ENCODE measurements at places on chromosomes 5 and 9. TPM values are rescaled to one million over a fixed set of nuclear protein-coding genes. Genes with fewer than 3 reads are reported as not detected.

GRCh38 chr9:77964258-77964657, 67.4 kb downstream of the GNAQ start:
- DNase-seq: no peak

DNA sequence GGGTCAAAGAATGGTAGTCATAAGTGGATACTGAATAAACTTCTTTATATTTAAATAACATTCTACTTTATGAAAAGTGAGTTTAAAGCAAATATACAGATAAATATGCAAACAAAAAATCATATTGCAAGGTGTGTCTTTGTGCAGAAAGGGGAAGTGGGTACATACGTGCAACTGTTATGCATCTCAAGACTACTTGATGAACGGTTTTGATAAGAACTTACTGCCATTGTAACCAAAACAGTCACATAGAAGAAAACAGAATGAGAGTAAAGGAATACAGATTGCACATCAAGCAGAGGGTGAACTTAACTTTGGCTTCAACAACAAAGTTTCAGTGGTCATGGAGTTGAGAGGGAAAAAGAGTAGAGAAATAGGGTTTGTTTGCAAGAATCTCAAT, 9.9 kb downstream of the CAMK4 start:
- DNase-seq: no peak

- DNase-seq: no peak
Observed at GRCh38 chr9:134517069-134517680, 124.4 kb upstream of the COL5A1 start.

The TTC23L gene
- polyA plus RNA-seq: 4.8 TPM

DNA sequence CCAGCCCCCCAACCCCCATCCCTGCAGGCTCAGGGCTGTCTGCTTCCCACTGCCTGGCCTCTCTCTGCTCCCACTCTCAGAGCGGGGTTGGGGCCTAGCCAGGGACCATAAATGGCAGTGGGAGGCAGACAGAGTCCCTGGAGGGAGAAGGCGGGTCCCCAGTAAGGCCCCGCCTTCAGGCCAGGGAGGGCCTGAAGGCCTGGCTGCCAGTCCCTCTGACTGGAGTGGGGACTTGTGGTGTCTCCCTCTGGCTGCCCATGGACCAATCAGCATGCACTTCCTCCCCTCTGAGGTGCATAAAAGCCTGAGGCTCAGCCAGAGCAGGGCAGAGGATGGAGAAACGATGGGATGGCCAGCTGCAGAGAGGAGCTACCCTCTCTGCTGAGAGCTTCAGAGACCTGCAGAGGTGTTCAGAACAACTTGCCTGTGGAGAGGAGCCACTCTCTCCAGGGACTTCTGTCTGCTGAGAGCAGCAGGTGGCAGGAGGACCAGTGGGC, 2.7 kb upstream of the BTNL9 start:
- DNase-seq: no peak

DNA sequence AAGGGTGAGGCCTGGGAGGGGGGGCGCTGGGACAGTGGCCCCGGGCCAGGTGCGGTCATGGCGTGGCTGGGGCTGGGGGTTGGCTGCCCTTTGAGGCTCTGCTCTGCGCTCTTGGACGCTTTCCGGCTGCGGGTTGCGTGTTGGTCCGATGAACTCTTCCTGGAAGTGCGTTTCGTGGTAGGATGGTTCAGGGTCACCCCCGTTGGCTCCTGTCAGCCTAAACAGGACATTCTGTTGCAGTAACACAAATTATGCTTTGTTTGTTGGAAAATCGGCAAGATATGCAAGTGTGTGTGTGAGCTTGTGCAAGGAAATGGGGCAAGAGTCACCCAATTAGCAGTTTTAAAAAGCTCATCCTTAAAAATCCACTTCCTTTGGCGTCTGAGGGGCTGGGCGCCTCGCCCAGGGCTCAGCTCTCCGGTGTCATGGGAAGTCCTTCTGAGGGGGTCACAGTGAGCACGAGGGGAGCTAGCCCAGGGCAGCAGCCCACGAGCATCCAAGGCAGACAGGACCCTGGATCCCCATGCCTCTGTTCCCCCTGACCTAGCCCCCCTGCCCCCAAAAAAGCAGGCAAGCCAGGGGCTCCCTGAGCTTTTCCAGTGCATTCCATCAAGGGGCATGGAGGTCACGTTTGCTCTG, 22.2 kb upstream of the RNU6ATAC start:
- DNase-seq: no peak

GRCh38 chr5:115309751-115310370, 13.4 kb upstream of the CCDC112 start:
- peak; percentile 34 for DNase-seq

GRCh38 chr5:98750693-98751092, 22.8 kb upstream of the RGMB start:
- no peak for DNase-seq

The HSPB3 gene
- not detected for polyA plus RNA-seq

The PRR7 gene
- polyA plus RNA-seq: 3.1 TPM

GRCh38 chr9:110099236-110100095, 108.5 kb downstream of the C9orf152 start:
- DNase-seq: no peak

DNA sequence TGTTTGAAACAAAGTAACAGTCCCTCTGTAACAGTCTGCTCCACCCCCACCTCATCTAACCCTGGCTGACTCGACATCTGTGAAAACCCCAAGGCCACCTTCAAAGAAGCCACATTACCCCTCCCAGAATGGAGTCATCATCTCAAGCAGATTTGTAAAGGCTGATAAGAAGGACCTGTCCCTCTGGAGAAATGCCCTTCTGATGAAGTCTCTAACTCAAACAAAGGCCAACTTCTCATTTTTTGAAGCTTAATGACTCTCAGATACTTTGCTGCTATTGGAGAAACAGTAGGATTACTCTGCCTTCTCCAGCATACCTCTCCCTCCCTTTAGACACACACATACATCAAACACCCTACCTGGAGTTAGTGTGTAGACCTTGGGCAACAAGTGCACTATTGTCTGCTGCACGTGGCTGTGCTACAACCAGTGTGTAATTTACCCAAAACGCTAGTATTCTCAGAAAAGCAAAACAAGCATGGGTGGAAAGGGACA, 5.3 kb upstream of the SUSD1 start:
- no peak for DNase-seq

GRCh38 chr9:126953041-126953809, 38.6 kb downstream of the RALGPS1 start:
- no peak for DNase-seq

The C9orf78 gene
- polyA plus RNA-seq: 78.6 TPM

The PCDHGA4 gene
- polyA plus RNA-seq: 3.0 TPM

GRCh38 chr9:82637368-82637767, 425.6 kb downstream of the RASEF start:
- DNase-seq: no peak

- DNase-seq: peak; percentile 87
Observed at GRCh38 chr5:172479034-172479783, 24.9 kb upstream of the SH3PXD2B start.

The BRD9 gene
- 44.0 TPM for polyA plus RNA-seq

DNA sequence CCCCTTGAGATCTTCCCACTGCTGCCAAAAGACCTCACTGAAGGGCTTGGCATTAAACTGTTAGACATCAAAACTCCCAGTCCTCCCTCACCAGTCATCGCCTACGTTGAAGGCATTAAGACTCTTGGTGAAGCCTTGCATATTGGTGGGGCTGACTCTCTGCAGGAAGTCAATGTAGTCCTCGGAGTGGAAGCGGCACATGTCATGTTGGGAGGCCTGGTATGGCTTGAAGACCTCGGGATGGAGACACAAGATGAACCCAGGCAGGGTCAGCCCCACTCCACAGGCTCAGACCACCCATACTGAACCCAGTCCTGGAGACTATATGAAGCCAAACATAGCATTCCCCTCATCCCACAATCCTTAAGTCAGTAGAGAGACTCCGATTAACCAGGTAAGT, 1.9 kb downstream of the HDAC3 start:
- no peak for DNase-seq

DNA sequence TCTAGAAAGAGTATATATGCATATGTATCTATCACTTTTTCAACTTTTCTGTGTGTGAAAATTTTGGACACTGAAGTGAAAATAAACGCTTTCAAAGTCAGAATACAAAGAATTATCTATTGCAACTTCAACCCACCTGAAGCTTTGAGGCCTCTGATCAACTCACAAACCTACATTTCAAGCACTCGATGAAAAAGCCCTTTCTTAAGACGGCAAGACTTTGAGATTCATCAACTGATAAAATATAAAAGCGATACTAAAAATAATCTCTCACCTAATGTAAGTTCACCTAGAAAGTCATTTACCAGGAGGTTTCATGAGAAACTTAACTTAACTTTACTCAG, 1.2 kb downstream of the GOLPH3 start:
- DNase-seq: no peak

The COL23A1 gene
- polyA plus RNA-seq: 7.1 TPM

The ANKRA2 gene
- polyA plus RNA-seq: 55.0 TPM

- DNase-seq: no peak
Observed at GRCh38 chr9:121380846-121381245, 10.8 kb upstream of the STOM start.

- no peak for DNase-seq
Observed at GRCh38 chr5:36958612-36959011, 82.0 kb downstream of the NIPBL start.

DNA sequence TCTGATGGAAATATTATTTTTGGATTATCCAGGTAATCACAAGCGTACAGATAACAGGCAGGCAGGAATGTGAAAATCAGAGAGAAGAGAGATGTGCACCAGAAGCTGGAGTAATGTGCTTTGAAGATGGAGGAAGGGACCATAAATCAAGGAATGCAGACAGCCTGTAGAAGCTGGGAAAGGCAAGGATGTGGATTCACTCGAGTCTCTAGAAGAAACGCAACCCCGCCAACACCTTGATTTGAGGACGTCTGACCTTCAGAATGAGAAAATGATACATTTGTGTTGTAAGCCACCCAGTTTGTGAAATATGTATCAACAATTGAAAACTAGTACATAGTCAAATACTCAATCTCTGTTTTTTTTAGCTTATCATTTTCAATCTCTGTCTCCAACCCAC, 207.6 kb upstream of the MPDZ start:
- DNase-seq: no peak

DNA sequence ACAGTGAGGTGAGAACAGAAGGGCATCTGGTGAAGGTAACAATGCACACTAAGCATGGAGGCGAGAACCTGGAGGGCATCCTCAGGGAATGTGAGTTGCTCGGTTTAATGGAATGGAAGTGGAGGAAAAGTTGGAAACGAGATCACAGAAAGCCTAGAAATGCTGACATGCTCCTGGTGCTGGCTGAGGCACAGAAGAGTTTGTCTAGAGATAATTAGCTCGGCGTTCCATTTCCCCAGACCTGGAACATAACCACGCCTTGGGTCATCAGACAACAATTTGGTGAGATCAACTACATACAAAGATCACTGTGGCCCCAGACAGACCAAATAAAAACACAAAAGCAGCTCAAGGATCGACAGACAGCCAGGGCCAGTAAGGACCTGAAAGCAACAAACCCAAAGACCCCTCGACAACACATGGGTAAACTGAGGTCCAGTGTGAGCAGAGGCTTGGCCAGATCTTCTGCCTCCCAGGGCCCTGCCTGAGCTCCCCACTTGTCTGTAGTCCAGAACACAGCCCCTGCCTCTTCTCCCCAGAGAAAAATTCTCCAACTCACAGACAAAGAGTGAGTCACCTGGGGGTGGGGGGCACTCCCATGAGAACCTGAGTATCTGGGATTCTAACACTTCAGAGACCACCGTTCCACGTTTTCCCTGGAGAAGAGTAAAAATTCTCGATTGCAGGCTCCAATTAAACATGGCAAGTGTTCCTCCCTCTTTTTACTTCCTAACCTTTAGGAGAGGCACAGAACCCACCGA, 52.5 kb downstream of the SHB start:
- DNase-seq: no peak

The PCDHGC5 gene
- polyA plus RNA-seq: 1.1 TPM

- DNase-seq: no peak
Observed at GRCh38 chr5:53929570-53929969, 369.1 kb downstream of the NDUFS4 start.

The NSG2 gene
- polyA plus RNA-seq: 0.42 TPM

DNA sequence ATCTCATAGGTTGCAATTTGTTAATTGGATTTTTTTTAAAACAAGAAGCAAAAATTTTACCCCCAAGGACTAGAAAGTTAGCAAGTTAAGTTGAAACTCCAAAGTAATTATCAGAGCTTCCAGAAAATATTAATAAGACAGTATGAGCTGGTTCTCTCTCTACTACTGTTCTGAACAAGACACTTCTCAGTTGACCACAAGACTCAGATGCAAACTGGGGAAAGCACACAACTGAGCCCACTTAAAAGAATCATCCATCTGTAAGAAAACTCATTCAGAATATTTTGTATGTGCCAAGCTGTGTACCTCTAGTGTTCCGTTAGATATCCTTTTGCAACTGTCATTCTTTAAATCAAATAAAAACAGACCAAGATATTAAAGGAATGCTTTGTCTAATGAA, 60.0 kb downstream of the MAP1B start:
- no peak for DNase-seq

- DNase-seq: peak; percentile 89
Observed at GRCh38 chr9:36163049-36163785, 6.0 kb upstream of the CCIN start.

GRCh38 chr9:113603773-113604172, 140.2 kb downstream of the RGS3 start:
- DNase-seq: no peak

GRCh38 chr5:75666801-75667200, 50.4 kb downstream of the POC5 start:
- DNase-seq: no peak

GRCh38 chr5:38718771-38719391, 126.9 kb upstream of the OSMR start:
- no peak for DNase-seq

DNA sequence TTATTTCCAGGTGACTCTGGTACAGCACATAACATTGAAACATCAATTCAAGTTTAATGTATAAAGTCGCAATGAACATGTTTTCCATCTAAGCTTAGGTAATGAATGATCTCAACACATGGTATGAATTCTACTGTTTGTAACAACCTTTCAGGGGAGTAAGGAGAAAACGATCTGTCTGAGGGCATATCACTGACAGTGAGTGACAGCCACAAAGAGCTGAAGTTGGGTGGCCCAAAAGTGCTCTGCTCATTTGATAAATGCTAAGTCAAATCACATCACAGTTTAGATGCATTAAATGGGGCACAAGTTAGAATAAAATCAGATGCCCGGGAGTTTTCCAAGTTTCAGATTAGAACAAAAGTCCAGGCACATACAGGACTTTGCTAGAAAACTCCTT, 1.2 kb downstream of the FANCC start:
- no peak for DNase-seq

- DNase-seq: no peak
Observed at GRCh38 chr9:85167146-85167545, 497.6 kb downstream of the NTRK2 start.

- no peak for DNase-seq
Observed at GRCh38 chr9:89684912-89685636, 80.3 kb downstream of the GADD45G start.

The DNAH5 gene
- 1.2 TPM for polyA plus RNA-seq

The NIPSNAP3A gene
- polyA plus RNA-seq: 45.6 TPM

The CCL27 gene
- polyA plus RNA-seq: 0.37 TPM

GRCh38 chr5:19615071-19615470, 372.9 kb downstream of the CDH18 start:
- DNase-seq: no peak

GRCh38 chr5:14710313-14710994, 45.9 kb downstream of the OTULIN start:
- DNase-seq: no peak

Data from renal pelvis (tissue), 12 donors.